Inflammatory macrophage treated with lipopolysaccharide for 1 hour (primary cell): ENCODE measurements at places on chromosomes 1 and 21.

- DNase-seq: no peak
Observed at GRCh38 chr1:54342288-54342687, 63.9 kb downstream of the SSBP3 start.

DNA sequence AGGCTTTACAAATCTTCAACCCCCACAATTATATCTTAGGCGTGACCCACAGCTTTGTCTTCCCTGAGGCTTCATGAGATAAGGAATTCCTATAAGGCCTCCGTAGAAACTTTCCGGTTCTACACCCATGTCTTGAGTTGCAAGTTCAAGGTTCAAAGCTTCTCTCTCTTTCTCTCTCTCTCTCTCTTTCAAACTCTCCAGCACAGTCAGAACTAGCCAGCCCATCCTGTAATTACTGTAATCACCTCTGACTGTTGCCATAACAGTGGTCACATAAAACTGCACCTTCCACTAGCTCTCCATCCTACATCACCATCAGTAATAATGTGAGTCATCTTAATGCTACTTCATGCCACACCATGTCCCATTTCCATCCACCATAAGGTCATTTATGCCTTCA lies 90.0 kb upstream of the NFASC start:
- DNase-seq: no peak

GRCh38 chr1:59704716-59705115 lies 110.0 kb upstream of the HOOK1 start:
- no peak for DNase-seq

GRCh38 chr21:41164981-41165655 lies 2.8 kb upstream of the BACE2 start:
- DNase-seq: no peak

- no peak for DNase-seq
Observed at GRCh38 chr1:180250883-180251509, 20.9 kb downstream of the LHX4 start.

DNA sequence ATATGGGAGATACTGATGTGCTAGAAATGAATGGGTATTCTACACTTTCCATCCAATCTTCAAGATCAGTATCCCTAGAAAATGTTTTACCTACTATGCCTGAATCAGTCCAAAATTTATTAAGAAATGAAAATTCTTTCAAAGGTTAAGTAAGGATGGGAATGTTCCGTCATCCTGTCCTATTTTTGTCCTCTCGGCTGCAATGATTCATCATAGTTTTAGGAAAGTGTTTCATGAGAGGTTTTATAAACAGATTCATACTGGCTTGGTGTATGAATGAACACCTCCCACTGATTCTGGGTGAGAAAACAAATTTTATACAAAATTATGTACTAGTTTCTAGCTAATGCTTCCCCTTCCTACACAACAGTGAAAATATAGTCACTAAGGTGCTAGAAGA lies 504.6 kb upstream of the NR5A2 start:
- no peak for DNase-seq
